ENCODE measurements at places on chromosomes 6 and 20.
A peak's percentile ranks its signal among the peaks of the same experiment; 100 is the strongest.

DNA sequence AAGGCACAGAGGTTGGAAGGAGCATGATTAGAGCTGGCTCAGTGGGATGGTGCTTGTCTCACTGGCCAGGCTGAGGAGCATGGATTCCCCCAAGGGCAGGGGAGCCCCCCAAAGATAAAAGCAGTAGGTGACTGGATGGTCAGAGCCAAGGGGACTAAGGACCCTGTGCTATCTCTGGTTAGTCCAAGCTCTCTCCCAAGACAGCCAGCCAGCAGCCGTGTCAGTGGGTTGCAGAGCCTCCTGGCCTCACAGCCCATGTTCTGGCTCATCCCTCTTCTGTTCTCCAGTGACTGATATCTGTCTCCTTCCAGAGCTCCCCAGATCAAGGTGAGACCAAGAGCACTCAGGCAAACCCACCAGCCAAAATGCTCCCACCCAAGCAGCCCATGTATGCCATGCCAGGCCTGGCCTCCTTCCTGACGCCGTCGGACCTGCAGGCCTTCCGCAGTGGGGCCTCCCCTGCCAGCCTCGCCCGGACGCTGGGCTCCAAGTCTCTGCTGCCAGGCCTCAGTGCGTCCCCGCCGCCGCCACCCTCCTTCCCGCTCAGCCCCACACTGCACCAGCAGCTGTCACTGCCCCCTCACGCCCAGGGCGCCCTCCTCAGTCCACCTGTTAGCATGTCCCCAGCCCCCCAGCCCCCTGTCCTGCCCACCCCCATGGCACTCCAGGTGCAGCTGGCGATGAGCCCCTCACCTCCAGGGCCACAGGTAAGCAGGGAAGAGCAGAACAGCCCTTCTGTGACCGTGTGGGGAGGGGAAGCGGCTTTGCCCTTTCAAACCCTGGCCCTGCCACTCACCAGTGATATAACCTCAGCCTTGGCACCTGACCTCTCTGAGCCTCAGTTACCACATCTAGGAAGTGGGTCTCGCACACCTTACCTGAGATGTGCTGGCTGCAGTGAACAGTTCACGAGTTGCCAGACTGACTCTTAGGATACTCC, 121.3 kb downstream of the JPH2 start:
- ATAC-seq = no peak

GRCh38 chr20:38157635-38158495, 7.2 kb downstream of the TGM2 start:
- no peak for ATAC-seq

DNA sequence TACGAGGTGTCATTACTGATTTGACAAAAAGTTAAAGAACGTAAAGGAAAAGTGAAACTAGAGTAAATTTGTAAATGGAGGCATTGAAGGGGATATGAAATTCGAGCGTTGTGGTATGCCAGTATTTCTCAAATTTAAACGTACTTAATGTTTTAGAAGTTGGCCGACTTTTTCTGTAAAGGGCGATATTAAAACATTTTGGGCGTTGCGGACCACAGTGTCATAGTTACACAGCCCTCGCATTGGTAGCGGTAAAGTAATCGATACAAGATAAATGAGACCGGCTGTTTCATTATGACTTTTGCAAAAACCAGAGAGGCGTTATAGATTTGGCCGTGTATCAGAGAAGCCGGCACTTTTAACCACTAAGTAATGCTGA, 39.6 kb downstream of the OR2B2 start:
- peak; percentile 69 for ATAC-seq

- no peak for ATAC-seq
Measured at GRCh38 chr20:34155836-34156235, 43.8 kb upstream of the EIF2S2 start.

- ATAC-seq = no peak
Measured at GRCh38 chr6:105644073-105644489, 241.2 kb upstream of the PREP start.

DNA sequence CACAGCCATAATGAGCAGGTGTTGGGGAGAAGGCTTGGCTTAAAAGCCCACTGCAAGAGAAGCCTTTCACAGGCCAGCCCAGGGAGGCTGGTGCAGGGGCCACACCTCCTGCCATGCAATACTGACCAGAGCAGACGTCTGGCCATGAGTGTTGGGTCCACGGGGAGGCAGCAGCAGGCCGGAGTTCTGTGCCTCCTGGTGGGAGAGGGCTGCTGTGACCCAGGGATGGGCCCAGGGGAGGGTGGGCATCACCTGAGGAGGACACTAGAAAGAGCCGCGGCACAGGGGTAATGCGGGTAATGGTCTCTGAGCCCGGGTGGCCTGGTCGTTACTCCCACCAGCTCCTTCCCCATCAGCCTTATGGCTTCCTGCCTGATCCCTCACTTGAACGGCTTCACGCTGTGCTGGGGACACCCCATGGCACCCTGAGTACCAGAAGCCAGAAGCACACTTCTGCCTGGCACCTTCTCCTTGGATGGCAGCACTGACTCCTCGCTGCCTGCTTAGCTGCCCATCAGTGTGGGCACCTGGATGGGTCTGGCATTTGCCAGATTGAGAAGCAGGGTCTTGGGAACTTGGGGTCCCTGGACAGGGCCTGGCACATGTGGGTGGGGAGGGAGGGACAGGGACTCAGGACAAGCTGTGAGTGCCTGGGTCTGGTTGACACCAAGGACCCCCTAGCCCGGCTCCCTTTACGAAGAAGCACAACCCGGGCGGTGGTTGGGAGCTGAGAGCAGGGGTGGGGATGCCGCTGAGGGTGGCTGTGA, 108.8 kb downstream of the ASXL1 start:
- no peak for ATAC-seq

GRCh38 chr6:21437581-21437980, 156.0 kb upstream of the SOX4 start:
- no peak for ATAC-seq

DNA sequence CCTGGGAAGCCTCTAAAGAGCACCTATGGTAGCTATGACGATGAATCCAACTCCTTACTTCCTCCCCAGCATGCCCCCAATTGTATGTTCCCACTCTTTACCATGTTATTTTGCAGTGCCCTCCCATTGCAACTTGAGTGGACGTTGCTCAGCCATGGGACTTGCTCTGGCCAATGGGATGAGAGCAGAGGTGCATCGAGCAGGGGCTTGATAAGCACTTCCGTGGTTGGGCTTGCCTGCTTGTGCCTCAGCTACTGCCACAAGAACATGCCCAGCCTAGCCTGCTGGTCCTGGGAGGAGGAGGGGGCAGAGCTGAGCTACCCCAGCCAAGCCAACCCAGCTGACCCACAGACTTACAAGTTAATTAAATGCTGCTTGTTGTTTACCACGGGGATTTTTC, 71.1 kb upstream of the CTNNBL1 start:
- ATAC-seq = no peak

GRCh38 chr6:157615951-157616350, 207.1 kb upstream of the SNX9 start:
- no peak for ATAC-seq

- no peak for ATAC-seq
Measured at GRCh38 chr6:142943711-142944123, 1.3 kb downstream of the HIVEP2 start.

- ATAC-seq = no peak
Measured at GRCh38 chr20:35892871-35893270, 61.4 kb downstream of the SCAND1 start.

DNA sequence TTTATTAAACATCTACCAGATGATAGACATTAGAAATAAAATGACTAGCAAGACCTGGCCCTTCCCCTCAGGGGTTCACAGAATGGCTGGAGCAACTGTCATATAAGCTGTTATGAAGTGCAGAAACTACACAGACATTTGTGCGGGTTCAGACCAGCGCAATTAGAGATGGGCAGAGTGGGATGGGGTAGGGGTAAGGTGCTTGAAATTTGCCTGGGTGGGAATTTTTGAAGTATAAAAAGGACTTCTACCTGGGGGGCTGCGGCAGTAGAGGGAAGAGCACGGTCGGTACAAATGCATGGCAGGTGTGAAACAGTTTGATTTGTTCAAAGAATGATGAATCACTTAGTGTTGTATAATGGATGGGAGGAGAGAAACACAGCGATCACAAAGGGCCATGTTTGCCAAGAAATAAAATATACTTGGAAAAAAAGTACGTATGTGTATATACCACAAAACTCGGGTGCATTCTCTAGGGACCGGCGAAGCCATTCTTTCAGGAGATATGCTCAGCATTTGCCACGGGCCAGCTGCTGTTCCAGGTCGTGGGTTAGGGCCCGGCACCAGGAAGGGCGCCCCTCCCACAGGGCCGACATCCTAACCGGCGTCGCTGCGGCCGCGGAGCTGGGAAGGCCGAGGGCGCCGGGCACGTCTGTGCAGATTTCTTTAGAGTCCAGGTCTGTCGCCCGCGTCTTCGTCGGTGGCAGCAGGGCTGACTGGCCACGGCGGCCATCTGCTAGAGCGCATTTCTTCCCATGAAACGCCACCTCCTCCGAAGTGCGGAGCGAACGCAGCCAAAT, 809 bp upstream of the NOL7 start:
- ATAC-seq = peak; percentile 25

GRCh38 chr6:126723541-126724170, 383.7 kb downstream of the CENPW start:
- ATAC-seq = no peak

DNA sequence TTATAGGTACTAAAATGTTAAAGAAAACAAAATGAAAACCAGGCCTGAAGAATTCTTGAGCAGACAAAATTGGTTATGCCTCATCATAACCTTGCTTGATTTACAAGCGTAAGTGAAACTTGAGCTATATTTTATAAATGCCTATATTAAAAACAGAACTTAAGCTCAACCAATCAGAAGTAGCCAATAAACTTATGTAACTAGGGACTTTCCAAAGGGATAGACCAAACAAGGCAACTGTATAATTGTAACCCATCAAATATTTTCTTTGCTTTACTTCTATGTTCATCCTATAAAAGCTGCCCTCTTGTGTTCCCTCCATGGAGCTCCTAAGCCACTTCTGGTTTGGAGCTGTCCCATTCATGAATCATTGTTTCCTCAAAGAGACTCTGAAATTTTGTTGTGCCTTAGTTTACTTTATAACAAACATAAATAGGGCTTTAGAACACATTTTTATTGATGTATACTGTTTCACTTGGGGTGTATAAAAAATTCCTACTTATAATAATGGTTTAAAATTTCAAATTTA, 101.6 kb upstream of the CARMIL1 start:
- no peak for ATAC-seq

DNA sequence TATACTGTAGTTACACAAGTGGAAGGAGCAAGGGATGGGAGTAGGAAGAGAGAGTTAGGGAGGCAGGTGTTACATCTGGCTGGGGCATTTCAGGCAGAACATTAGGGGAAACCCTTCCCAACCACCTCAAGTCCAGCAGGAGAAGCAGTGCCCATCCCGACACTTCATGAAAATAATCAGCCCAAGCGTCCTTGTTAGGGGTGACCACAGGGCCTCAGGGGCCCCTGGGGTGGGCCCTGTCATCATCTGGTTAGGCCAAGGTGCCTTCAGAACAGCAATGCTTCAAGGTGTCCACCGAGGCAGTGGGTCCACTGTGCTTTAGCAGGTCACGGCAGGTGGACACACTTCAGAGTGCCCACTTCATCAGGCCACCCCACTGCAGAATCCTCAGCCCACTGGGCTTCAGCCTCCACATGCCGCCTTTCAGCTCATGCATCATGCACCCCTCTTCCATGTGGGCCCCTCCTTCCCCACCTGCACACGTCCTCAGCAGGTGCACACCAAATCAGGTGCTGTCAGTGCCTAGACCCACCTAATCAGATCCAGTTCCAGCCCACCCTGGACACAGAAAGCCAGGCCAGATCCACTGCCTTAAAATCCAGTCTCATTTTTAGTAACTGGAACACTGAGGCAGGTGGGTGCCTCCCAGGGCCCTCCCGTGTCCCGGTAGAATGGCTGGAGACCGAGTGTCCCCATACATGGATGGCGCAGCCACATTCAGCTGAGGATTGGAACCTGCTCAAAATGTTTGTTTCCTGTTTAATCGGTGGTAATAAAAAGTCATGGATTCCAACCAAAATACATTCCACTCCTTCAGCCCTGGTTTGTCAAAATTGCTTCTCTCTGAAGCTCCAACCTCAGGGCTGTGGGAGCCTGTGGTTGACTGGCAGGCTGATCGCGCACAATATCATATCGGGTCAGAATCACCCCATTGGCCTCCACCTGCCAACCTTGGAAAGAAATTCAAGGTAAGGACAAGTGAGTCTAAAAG, 99.5 kb downstream of the ANKRD60 start:
- no peak for ATAC-seq

GRCh38 chr20:63698739-63699465, 2.5 kb downstream of the TNFRSF6B start:
- ATAC-seq = peak; percentile 62

DNA sequence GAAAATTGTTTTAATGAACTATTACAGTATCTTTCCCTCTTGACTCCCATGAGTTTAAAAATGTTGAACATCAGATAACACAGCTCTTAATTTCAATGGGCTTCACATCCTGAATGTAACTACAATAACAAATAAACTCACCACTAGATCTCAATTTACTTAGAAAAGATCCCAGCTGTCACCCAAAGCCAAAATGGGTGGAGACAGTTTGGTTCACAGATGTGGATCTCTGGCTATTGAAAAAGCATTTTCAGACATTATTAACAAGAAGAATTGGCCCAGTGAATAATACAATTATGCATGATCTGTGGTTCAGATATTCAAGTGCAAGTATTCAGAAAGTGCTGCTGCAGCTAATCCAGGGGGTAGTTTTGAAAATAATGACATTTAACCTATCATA, 184.7 kb upstream of the RALGAPA2 start:
- ATAC-seq = no peak

DNA sequence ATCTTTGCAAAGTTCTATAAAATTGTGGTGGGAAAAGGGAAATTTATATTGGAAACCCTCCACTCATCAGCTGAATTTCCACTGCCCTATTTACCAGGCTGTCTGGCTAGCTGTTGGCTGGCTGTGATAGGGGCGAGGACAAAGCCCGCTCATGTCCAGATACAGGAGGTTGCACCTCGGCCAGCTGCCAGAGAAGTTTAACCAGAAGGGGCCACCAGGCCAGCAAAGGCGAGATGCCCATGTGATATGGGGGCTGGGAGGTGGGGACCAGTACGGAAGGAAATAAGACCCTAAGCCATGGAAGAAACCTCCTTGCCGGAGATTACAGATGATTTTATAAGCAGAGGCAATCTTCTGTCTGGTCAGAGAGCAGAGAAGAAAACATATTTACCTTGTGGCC, 143.8 kb downstream of the FNDC1 start:
- no peak for ATAC-seq

GRCh38 chr6:167116838-167117228, 6.1 kb upstream of the CCR6 start:
- no peak for ATAC-seq

DNA sequence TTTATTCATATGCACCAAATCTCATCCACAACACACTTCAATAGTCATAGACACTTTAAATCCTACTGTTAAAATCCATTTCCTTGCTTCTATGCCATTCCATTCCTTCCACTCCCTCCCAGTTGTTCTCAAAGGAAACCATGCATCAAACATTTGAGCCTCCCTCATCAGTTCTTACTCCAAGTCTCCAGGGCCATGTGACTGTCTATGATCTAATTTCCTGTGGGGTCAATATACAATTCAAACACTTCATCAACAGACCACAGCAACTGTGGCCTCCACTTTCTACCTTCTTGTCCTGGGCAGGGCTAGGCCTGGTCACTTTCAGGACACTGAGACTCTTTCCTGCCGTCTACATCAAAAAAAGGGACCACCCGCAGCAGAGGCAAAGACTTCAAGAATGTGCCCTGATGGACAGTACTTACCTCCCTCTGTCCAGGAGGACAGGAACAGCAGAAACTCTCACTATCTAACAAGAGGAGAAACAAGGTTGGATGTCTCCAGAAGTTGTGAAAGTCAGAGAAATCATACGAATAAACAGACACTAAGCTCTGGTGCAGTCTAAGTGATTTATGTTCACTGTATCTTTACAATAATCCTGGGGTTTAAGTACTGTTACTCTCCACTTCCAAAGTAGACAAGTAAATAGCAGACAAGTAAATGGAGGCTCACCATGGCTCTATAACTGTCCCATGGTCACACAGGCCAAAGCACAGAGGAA, 160.2 kb downstream of the QRSL1 start:
- no peak for ATAC-seq

Data from activated CD4-positive, CD25-positive, alpha-beta regulatory T cell treated with anti-CD3 and anti-CD28 coated beads, Interleukin-2, amount 50 U/mL, for 24 hours (primary cell).